ENCODE measurements at places on chromosomes 4 and X.

DNA sequence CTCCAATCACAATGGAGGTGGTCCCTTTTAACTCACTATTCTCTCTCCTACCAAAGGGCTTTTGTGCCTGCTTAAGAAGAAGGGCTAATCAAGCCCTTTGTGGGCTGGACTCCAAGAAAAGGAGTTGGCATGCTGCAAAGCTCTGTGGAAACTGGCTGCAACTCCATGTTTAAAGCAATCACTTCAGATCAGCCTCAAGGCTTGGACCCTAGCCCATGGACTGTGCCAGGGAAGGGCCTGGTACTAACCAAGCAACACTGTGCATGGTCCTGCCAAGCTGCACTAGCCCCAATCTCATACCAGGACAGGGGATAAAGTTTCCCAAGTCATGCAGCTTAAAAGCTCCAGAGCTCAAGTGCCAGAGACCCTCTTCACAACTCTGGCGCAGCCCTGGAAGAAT lies 86.7 kb downstream of the ATP8A1 start:
- no peak for DNase-seq

DNA sequence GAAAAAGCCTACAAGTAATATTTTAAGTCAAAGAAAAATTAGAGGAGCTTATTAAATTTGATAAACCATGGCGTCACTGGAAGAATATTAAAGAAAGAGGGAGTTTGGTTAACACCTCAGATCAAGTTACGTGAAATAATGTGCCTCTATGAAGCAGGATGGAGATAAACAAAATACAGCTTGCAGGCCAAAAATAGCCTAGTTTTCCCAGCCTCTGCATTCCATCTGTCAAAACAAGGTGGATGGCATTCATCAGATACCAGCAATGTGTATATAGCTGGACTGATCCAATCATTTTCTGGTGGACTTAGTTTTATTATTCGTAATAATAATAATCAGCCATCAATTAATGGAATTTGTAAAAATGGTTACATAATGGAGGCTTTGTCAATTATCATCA lies 230.7 kb downstream of the NR3C2 start:
- no peak for DNase-seq

GRCh38 chr4:100288161-100288560 lies 97.9 kb upstream of the DDIT4L start:
- DNase-seq = no peak

GRCh38 chr4:46249106-46249505 lies 125.3 kb upstream of the GABRG1 start:
- no peak for DNase-seq

GRCh38 chrX:105823092-105823455 lies 735 bp downstream of the NRK start:
- DNase-seq = no peak

DNA sequence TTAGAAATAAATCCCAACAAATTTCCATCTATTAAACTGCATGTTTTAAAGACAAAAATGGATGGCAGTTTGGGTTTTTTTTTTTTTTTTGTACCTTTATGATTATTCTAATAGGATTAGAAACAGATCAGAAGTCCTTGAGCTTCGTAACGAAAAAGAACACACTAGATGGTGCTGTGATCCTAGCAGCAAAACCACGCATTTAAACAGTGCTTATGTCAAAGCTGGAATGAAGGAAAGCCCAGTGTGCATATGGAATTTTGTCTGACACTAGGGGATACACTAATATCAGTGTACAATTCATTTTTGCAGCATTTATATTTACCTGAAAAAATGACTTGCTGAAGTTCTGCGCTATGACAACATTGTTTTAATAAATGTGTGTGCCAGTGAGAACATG lies 229.1 kb downstream of the VEGFC start:
- no peak for DNase-seq

DNA sequence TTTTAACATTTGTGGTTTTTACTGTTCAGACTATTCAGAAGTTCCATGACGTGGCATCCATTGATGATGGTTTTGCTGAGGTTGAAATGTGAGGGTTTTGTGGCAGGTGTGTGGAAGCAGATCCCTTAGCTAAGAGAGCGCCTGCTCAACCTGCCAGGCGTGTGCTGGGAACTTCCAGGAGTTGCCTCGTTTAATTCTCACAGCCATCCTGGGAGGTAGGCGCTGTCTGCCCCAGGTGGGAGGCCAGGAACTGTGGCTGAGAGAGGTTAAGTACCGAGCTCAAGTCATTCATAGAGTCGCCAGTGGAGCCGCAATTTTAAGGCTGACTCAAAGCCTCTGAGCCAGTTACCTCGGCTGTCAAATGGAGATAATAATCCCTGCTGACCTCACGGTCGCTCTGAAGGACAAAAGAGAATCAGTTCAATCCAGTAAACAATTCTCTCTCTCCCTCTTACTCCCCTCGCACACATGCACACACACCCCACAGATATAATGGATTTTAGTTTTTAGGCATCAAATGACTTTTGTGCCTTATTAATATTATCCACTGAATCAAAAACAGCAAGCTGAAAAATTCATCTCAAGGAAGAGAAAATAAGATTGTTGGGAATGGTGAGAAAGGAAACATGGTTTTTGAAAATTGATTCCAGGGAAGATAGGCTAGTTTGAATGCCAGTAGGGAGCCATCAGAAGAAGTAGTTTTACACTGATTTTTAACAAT lies 171.3 kb downstream of the PTTG2 start:
- peak; percentile 70 for DNase-seq

- DNase-seq = no peak
These were observed 109.6 kb downstream of the MAML3 start for GRCh38 chr4:140044337-140044902.

DNA sequence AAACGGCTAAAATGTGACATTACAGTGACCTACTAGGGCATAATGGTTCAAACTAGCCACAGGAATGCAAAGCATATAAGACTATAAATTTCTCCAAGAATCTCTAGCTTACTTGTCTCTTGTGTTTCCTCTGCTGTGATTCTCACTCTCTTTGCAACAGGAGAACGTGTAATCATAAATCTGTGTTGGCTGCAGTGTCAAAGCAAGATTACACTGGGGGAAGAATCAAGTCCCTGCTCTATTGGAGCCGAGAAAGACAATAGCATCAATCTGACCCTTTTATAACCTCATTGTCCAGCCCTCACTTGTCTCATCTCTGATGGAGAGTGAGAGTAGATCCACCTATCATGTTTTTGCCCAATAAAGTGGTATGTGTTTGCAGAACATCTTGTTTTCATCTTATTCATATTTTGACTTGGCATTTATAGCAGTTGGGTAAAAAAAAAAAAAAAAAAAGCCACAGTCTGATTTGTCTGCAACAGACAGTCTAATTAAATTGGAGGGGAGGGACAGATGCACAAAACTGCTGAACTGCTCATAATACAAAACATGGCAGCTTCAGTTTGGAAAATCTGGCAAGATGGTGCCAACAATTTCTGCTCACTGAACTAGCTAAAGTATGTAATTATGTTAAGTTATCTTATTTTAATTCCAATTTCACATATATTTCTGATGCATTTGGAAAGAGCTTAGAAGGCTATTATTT lies 165.0 kb upstream of the GABRA2 start:
- no peak for DNase-seq

DNA sequence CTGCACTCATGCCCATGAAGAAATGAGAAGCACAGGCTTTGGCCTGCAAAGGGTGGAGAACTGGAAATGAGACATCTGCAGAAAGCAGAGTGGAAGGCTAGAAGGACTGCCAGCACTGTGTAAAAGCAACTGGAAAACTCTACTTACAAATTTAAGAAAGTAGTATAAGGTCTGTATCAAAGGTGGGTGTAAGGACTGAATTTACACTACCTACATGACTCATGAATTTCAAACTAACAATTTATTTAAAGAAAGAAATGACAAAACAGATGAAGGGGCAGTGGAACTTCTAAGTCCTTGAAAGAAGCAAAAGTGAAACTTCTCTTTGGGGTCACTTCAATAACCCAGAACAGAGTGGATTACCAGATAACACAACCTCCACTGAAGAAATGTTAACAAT lies 71.2 kb downstream of the SLC10A7 start:
- no peak for DNase-seq

GRCh38 chrX:110155759-110156158 lies 152.8 kb downstream of the TMEM164 start:
- DNase-seq = no peak

DNA sequence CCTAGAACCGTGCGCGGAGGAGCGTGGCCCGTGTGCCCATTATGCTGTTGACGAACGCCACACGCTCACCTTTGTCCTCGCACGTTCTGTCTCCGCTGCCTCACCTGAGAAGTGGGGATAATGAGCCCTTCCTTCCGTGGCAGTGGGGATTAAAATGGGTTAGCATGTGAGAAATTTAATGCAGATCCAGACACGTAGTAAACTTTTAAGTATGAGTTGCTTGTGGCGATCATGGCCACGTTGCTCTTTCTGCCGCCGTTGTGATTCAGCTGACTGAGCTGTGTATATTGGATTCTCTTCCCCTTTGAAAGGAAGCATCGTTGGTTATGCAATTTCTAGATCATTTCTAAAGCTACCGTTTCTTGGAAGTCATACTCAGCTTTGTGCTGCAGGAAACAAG lies 16.5 kb downstream of the TBC1D14 start:
- no peak for DNase-seq

DNA sequence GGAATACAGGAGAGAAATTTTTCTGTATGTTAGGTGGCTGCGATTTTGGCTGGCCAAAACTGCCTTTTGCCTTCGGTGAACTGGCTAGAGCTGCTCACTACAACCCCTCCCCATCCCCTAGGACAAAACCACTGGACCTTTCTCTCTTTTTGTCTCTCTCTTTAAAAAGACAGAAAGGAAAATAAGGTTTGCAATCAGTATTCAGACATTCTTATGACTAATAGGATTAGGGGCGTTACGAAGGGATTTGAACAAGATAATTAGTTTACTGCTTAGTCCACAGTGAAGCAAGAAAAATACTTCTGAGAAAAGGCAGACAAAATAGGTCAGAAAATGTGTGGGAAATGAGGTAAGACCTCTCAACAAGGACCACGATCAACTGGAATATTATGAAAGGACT lies 180.4 kb downstream of the SLIT2 start:
- no peak for DNase-seq

DNA sequence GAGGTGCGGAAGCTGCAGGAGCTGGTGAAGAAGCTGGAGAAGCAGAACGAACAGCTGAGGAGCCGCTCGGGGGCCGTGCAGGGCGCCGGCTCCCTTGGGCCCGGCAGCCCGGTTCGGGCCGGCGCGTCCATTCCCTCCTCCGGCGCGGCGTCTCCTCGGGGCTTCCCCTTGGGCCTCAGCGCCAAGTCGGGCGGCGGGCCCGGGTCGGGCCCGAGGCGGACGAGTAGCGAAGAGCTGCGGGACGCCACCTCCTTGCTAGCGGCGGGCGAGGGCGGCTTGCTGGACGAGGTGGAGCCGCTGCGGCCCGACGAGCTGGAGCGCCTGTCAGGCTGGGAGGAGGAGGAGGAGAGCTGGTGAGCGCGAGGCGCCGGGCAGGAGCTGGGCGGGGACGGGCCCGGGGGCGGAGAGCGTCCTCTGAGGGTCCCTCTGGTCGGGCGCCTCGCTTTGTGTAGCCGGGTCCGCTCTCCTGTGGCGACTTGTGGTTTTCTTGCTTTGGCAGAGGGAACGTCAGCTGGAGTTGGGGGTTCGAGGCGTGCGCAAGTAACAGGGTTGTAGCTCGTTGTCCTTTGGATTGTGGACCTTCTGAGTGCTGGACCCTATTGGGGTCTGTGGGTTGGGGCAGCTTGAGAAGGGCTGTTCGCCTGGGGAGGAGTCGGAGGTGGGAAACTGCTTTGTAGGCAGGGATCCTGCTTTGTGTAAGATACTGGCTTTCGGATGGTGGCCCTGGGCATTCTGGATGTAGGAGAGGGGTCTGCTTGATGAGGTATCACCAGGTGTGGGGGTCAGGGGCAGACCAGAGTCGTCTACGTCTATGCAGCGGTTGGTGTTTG lies 662 bp downstream of the SLAIN2 start:
- peak; percentile 21 for DNase-seq

DNA sequence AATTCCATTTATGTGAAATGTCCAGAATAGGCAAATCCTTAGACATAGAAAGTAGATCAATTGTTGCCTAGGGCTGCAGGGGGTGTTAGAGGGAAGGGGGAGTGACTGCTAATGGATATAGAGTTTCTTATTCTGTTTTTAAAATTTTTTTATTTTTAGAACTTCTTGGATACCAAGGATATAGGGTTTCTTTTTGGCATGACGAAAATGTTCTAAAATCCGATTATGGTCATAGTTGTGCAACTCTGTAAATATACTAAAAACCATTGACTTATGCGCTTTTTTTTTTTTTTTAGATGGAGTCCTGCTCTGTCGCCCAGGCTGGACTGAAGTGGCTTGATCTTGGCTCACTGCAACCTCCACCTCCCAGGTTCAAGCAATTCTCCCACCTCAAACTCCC lies 125.2 kb upstream of the USP9X start:
- no peak for DNase-seq

DNA sequence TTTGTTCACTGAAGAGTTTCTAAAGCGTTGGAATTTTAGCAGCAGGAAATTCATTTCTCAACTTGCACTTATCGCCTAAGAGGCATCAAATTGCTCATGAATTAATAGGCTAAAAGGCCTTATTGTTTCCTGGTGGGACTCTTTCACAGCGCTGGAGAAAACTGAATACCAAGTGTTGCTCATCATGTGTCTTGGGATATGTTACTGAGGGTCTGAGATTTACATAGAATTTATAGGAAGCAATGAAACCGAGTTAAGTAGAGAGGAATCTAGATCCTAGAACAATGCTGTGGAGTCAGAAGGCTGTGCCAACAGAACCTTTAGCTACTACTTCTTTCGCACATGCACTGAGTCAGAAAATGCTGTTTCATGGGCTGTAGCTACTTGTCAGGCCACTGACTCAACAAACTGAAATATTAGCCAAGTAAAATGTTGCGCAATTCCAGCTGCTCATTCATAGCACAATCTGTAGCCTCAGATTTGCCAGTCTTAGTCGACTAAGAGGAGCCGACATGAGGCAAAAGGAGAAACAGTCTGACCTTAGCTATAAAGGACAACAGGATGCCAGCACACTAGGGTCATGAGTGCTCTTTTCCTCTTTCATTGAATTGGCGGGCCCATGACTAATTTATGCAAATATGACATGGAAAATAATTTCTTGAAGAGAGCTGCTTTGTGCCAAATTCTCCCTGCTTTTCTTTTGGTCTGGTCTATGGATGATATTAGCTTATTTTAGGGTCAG lies 35.9 kb upstream of the CXCL8 start:
- no peak for DNase-seq

GRCh38 chr4:26342328-26343037 lies 21.7 kb downstream of the RBPJ start:
- no peak for DNase-seq

- DNase-seq = no peak
These were observed 259.6 kb downstream of the UNC5C start for GRCh38 chr4:95289028-95289634.

DNA sequence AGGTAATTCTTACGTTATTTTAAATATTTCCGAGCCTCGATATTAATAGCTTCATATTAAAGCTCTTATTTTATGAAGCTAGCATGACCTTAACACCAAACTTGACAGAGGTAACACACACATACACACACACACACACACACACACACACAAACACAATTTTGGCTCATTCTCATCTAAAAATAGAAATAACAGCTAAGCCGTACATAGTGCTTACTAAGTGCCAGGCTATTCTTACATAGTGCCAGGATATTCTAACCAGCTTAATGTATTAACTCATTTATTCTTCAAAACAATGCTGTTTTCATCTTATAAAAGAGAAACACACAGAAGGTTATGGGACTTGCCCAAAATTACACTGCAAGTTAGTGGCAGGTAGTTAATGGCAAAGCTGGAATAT lies 87.0 kb upstream of the BLTP1 start:
- no peak for DNase-seq

All from stimulated activated CD4-positive, alpha-beta T cell treated with anti-CD3 and anti-CD28 coated beads, TNF-alpha, amount 100 ng/mL, for 48 hours (primary cell).